NCI-H526 (cell line): ENCODE measurements at places on chromosomes 12 and 14.
A peak's percentile ranks its signal among the peaks of the same experiment; 100 is the strongest.

DNA sequence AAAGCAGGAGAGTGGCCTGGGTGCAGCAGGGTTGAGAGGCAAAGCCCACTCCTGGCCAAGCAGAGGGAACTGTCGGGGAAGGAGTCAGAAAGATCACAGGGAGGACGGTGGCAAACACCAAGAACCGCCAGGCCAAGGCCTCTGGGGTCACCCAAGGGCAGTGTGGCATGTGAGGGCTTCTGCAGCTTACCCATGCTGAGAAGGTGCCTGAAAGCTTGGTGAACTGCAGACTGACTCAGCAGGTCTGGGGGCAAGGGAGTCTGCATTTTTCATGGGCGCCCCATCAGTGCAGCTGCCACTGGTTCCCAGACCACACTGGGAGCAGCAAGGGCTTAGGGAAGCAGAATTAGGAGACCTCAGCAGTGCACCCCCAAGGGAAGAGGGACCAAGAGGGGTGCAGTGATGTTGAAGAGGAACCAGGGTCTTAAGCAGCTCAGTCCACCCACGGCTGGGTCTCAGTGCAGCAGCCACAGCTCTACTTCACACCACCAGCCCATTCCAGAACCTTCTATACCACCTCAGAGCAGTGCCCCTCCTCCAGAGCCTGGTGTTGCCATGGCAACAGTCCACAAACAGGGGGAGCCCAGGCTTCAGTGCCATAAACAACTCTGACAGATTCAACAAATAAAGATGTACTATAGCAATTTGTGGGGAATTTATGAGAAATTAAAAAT, 59.4 kb downstream of the ITPK1 start:
- no peak for DNase-seq

GRCh38 chr12:113239811-113240331, 18.6 kb downstream of the TPCN1 start:
- peak; percentile 16 for DNase-seq

DNA sequence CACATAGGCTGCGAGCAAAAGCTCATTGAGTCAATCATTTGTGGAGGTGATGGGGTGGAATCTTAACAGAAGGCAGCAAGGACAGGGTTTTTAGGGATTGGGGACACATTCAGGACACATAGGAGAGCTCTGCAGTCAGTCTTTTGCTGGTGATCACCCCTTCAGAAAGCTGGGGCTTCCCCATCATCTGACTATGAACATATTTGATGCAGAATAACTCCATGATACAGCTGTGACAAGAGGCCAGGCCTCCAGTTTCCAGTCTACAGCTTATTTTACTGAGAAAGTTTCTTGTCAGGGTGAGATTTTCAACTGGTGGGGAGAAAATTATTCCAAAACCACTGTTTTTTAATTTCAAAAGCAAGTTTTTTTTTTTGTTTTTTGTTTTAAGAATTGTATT, 134.2 kb downstream of the TMEM30B start:
- DNase-seq: no peak

GRCh38 chr12:43761500-43761899, 2.7 kb downstream of the IRAK4 start:
- no peak for DNase-seq

GRCh38 chr12:70733385-70733784, 96.2 kb upstream of the PTPRB start:
- peak; percentile 72 for DNase-seq

GRCh38 chr12:57153415-57153997, 6.1 kb upstream of the LRP1-AS start:
- no peak for DNase-seq

DNA sequence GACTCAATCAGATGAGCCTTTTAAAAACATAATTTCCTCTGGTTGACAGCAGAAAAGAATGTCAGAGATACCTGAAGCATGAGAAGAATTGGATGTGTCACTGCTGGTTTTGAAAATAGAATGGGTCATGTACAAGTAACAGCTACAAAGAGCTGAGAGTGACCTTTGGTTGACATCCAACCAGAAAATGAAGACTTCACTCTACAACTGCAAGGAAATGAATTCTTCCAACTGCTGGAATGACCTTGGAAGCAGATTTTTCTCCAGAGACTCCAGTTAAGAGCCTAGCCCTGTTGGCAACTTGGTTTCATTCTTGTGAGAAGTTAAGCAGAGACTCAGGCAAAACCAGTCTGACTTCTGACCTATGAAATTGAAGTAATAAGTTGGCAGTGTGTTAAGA, 505.9 kb downstream of the SLC16A7 start:
- DNase-seq: no peak

- no peak for DNase-seq
These were observed 13.2 kb upstream of the SALL2 start for GRCh38 chr14:21539189-21539940.
